ENCODE measurements at places on chromosomes 12 and 14.

DNA sequence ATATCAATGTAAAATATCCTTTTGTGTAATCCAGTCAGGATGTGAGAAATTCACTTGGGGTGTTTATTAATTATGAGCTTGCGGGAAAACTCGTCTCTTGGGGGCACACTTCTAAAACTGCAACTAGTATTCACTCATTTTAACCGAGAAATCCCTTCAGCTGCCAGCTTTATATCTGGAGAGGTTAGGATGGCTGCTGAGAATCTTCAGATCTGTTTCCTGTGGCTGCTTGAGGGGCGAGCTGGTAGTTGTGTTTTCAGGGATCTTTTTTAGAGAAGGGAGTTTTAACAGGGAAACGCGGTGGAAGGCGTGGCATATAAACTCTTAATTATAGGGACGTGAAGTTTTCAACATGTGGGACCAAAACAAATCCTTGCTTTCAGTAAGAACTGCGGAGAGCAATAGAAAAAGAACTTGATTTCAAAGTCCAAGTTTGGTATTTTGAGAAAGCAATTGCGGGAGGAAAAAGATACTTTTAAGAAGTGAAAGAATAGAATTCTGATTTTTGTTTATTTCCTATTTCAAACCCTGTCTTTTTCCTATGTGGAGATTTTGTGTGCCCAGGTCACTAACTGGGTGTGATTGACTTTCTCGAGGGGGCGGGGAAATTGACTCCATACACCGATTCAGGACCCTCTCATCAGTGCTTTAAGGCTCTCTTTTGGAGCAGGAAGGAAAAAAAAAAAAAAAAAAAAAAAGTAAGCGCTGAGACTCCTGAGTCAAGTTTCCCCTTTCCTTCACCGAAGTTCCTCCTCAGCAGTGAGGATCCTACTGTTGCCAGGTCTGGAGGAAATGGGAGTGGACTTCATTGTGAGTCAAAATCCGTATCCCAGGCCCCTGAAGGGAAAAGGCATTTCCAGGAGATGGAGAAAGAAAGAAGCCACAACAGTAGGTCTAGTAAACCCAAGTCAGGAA, 1.1 kb downstream of the PPFIBP1 start:
- peak; percentile 22 for DNase-seq

DNA sequence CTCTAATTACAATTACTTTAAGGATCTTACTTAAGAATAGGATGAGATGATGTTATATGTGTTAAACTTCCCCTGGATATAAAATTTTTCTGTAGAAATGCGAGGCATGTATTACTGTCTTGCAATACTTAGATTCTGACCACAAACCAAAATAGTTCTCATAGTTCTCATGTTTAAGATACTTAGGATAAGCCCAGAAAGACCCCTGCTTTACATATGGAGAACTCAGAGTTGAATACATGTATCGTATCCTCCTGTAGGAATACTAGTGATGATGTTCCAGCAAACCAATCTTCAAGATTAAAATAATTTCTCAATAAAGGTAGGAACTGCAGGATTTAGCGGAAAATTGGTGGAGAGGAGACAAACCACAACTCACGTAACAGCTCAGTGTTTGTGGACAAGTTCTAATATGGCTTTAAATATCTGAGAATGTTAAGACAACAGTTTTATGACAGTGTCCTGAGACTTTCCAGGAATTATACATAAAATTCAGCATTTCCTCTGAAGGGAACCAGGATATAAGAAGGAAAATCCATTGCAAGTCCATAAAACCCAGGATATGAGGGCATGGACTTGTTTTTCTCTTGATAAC, 114.7 kb upstream of the CRY1 start:
- no peak for DNase-seq

GRCh38 chr14:99349721-99350495, 77.9 kb upstream of the BCL11B start:
- DNase-seq = no peak

- no peak for DNase-seq
These were observed 190.7 kb upstream of the PPFIA2 start for GRCh38 chr12:81949841-81950308.

- DNase-seq = no peak
These were observed 78.9 kb downstream of the PLEKHA5 start for GRCh38 chr12:19208456-19208855.

DNA sequence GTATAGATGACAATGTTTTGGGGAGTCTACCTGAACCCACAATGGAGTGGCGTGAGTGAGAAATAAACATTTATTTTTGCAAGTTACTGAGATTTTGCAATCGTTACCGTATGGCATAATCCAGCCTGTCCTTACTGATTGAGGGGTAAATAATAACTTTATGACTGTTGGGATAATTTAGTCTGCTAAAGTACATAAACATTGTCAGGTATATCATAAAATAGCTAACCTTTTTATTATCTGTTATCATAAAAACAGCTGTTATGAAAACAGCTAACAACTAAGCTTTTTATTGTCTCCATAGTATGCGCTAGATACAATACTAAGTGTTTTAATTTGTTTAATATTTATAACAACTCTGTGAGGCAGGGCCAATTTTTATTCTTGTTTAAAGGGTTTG, 10.3 kb downstream of the ACSS3 start:
- no peak for DNase-seq

DNA sequence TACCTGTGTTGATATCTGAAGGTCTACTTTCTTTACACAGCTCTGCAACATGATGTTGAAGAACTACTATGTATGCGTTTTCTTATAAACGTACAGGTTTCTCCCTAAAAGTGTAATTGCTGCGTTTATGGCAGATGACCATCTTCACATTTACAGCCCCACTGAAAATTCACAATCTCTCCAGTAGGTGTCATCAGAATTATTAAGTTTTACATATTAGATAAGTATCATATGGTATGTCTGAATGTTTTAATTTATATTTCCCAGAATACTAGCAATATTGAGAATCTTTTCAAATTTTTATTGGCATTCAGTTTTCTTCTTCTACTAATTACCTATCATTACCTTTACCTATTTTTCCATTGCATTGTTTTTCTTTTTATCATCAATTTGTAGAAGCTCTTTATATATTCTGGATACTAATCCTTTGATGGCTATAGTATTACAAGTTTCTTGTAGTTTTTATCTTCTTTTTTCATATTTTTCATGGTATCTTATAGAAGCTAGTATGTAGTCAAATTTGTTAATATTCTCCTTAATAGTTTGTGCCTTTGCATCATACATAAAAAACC, 123.5 kb downstream of the CAPZA3 start:
- no peak for DNase-seq

DNA sequence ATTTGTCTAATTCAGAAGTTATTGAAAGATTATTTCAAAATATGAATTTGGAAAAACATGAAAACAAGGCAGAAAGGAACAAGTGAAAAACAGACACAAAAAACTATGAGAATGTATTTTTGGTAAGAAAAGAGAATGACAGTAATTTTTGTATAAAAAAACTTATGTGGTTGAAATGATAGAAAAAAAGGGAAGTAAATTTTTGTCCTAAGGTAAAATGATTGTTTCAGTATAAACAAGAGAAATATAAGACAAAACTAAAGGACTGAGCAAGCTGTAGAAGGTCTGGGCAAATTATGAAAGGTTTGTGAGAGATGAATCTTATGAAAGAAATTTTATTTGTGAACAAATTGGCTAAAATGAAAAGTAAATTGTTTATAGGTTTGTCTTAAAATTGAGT, 44.6 kb downstream of the CEP83 start:
- DNase-seq = no peak

GRCh38 chr14:90756755-90757345, 59.4 kb downstream of the TTC7B start:
- no peak for DNase-seq

DNA sequence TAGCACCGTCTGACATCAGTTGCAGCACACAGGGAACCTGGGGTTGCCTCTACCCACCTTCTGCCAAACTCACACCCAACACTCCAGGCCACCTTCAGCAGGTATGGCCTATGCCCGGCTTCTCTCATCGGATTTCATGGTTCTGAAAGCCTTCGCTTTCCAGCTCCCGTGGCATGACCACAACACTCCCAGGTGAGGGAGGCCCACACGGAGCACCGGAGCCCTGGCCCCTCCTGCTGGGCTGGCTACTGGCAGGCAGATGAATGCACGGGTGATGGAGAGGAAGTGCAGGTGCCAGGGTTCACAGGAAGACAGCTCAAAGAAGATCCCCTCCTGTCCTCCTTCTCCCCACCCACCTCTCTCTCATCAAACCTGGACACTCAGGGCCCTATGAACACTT, 37.2 kb downstream of the CACNA2D4 start:
- DNase-seq = no peak

- no peak for DNase-seq
These were observed 40.7 kb downstream of the LRRIQ1 start for GRCh38 chr12:85076688-85077430.

DNA sequence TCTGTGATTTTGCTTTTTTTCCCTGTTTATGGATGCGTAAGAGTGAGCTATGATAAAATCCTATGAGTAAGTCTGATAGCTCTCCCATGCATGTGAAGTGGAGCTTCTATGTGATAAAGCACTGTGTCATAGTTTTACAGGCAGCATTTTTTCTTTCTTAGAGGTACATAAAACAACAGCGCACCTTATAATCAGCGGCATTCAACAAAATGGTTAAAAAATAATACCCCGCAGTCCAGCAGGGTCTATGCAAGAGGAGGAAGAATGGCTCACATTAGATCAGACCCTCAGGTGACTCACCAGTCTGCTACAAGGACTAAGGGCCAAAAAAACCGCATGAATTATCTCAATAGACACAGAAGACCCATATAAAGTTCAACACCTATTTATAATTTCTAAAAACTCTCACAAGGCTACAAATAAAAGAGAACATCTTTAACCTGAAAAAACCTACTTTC, 33.0 kb upstream of the TMEM179 start:
- DNase-seq = no peak

GRCh38 chr12:122852336-122853275, 17.3 kb downstream of the HIP1R start:
- no peak for DNase-seq

DNA sequence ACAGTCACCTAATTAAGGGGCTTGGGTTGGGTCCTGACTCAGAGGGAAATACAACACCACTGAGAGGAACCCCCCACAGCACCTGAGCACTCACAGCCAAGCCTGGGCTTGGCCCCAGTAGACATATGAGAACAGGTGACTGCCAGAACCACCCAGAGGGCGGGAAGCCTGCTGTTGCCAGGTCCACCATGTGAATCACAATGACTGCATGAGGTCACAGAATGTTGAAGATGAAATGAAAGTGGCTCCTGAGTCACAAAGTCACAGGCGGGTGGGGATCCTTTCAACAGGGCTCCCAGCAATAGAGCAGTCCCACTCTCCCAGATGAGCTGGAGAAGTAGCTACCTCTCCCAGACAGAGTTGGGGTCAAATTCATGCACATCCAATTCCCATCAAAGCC, at the start of gene LRRC74A:
TSS of gene LRRC74A (plus strand) at position 287 of the 400 bp plus-strand sequence. CDS start 290 bp downstream, outside the sequence.
- DNase-seq = no peak

- DNase-seq = peak; percentile 79
These were observed 325 bp downstream of the CRIP1 start for GRCh38 chr14:105486974-105487448.

GRCh38 chr14:103801459-103801858, 45.9 kb downstream of the PPP1R13B start:
- no peak for DNase-seq

DNA sequence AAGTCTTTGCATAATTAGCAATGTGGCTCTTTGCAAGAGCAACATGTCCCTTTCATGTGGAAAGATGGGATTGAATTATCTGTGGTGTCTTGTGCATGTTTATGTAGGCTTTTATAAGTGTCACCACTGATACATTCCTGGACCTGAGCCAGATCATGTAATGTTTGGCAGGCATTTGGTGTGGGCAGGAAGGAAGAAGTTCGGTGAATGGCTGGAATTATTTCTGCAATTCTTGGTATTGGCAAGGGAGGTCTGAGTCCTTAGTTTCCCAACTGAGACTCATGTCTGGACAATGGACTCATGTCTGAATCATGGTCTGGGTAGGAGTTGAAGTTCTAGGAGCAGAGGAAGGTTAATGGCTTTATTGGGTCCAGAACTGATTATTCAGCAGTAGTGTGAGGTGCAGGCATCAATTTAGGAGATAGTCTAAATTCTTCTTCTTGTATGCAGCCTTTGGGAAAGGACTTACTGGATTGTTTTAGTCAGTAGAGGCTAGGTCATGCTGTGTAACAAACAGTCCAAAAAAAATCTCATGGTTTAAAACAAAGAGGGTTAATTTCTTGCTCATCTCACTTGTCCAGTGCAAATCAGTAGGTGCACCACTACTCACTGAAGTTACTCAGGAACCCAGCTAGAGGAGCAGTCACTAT, 186.5 kb upstream of the LHX5 start:
- DNase-seq = no peak

GRCh38 chr14:74281069-74281468, 21.7 kb downstream of the ABCD4 start:
- DNase-seq = no peak

- DNase-seq = peak; percentile 37
These were observed 1.1 kb downstream of the ADSS1 start for GRCh38 chr14:104724981-104725771.

DNA sequence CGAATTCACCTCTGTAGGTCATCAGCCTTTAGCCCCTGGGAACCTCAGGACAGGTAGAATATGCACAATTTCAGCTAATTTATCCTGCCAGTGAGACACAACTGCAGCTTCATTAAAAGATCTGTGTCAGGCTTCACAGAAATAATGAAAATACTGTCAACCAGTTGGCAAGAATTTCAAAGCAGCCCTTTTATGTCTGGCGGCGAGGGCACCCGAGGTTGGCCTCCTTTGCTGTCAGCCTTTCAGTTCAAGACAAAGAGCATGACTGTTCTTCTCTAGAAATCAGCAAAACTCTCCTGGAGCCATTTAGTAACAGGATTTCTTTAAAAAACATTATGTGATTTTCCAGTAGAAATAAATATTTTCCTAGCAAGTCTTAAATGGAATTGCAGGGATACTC, 75.9 kb downstream of the BBS10 start:
- DNase-seq = no peak

DNA sequence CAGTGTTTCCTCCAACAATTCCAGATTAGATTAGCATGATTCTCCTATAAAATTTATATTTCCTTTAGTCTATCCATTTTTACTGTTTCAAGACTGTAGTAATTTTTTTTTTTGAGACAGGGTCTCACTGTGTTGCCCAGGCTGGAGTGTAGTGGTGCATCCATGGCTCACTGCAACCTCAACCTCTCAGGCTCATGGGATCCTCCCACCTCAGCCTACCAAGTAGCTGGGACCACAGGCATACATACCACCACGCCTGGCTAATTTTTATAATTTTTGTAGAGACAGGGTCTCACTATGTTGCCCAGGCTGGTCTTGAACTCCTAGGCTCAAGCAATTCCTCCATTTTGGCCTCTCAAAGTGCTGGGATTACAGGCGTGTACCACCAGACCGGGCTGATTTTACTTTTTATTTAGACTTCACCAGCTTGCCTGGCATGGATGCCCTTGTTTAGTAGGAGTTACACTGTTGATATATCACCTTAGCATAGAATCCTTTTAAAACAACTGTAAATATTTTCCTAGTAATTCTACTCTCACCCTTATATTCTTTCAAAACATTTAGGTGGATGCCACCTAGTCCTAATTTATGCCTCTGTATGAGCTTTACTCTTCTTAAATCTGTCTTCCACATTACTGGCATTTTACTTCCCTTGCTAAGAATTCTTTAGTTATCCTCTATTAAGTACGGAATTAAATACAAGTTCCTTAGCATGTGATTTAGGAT, 55.8 kb upstream of the LIMA1 start:
- no peak for DNase-seq

Measured in transverse colon (tissue), 4 donors.